ENCODE measurements at places on chromosomes 13 and 19.

- DNase-seq: no peak
Observed at GRCh38 chr13:46168341-46168740, 13.6 kb downstream of the LCP1 start.

DNA sequence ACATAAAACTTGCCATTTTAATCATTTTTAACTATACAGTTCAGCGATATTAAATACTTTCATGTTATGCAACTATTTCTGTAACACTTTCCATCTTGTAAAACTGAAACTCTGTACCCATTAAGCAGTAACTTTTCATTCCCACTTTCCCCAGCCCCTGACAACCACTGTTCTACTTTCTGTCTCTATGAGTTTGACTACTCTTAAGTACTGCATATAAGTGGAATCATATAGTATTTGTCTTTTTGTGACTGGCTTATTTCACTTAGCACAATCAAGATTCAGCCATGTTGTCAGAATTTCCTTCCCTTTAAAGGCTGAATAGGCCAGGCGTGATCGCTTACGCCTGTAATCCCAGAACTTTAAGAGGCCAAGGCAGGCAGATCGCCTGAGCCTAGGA lies 56.2 kb downstream of the ARHGAP35 start:
- no peak for DNase-seq

GRCh38 chr19:51090471-51090870 lies 7.8 kb upstream of the KLK14 start:
- DNase-seq: no peak

DNA sequence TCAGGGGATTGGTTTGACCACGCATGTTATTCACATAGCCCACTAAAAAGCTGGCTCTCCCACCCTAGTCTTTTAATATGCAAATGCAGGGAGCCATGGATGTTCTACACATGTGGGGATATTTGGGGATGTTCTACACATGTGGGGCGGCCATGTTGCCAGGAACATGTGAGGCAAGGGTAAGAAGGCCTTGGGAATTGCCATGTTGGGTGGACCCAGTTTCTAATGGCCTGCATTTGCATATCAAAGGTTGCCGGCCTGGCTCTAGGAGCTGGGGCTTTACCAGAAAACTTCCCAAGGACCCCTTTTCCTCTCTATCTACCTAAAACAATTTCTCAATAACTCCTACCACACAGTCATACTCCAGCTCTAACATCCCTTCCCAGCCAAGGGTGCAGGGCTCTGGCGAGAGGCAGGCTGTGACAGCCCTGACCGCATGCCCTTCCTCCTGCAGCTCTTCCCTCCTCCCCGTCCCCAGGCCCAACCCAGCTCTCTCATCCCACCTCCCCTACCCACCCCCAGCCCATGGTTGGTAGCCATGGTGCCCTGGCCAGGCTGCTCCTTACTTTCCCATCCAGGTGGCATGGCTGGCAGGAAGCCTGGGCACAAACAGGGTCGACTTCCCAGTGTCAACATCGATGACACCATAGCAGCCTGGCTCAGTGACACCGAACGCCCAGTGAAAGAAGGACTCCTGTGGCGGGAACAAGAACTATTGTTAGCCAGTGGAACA lies 11.0 kb downstream of the PEPD start:
- no peak for DNase-seq

GRCh38 chr13:80547885-80548825 lies 207.2 kb upstream of the SPRY2 start:
- no peak for DNase-seq

- DNase-seq: no peak
Observed at GRCh38 chr13:79295906-79296706, 109.9 kb downstream of the RBM26 start.

GRCh38 chr19:50728084-50728737 lies 5.0 kb downstream of the CLEC11A start:
- DNase-seq: peak; percentile 67

GRCh38 chr13:96948127-96948526 lies 46.1 kb downstream of the OXGR1 start:
- no peak for DNase-seq

- no peak for DNase-seq
Observed at GRCh38 chr19:14150041-14150769, 13.8 kb upstream of the ASF1B start.

- DNase-seq: no peak
Observed at GRCh38 chr19:12882589-12882988, 1.3 kb upstream of the DNASE2 start.

- DNase-seq: peak; percentile 44
Observed at GRCh38 chr19:16594131-16594586, 21.9 kb upstream of the SLC35E1 start.

DNA sequence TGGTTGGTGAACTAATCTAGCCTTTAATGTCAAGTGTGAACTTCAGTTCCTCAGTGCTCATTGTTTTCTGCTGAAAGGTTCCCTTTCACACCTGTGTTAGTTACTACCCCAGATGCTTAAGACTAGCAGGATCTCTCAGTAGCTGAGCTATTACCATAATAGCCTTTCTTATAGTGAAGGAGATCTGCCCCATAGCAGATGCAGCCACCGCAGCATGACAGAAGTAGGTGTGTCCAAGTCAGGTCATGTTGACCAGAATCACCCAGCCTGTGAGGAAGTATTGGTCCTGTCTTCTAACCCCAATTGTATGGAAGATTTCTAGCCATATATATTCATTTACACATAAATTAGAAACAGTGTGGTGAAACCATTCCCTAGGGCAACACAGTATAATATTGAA lies 37.3 kb downstream of the ZAR1L start:
- no peak for DNase-seq

GRCh38 chr13:22161871-22162270 lies 491.0 kb downstream of the FGF9 start:
- DNase-seq: no peak

DNA sequence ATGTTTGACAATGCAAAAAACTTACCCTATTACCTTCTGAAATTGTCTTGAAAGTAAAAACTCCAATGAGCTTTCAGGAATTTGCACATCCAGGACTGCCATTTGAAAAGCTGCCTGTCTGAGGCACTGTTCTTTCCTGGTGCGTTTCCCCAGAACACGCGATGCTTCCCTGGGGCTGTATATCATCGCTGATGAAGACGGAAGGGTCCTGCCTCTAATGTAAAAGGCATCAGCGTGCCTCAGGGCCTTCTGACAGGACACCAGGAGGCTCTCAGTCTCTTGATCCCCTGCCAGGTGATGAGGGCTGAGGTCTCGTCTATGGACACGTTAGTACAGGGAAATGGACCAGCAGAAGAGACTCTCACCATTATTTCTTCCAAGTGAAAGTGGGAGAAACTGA lies 296.8 kb downstream of the EFNB2 start:
- DNase-seq: no peak

DNA sequence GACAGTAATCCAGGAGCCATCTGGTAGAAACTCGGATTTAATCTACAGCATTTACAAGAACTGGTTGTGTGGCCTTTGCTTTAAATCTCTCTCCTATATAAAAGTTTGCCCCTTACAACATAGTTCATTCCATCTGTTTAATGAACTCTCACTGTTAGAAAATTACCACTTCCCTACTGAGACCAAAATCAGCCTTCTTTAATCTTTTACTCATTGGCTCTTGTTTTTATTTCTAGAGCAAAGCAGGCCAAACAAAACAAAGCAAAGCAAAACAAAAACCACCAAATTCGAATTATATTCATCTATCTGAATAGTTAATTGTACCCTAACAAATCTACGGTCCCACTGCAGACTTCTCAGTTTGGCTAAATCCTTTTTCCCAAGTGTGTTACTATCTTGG lies 127.0 kb downstream of the UGGT2 start:
- DNase-seq: no peak

- DNase-seq: peak; percentile 38
Observed at GRCh38 chr13:110874508-110874960, 40.3 kb downstream of the ANKRD10 start.

- no peak for DNase-seq
Observed at GRCh38 chr13:92461831-92462230, 764.8 kb upstream of the GPC6 start.

DNA sequence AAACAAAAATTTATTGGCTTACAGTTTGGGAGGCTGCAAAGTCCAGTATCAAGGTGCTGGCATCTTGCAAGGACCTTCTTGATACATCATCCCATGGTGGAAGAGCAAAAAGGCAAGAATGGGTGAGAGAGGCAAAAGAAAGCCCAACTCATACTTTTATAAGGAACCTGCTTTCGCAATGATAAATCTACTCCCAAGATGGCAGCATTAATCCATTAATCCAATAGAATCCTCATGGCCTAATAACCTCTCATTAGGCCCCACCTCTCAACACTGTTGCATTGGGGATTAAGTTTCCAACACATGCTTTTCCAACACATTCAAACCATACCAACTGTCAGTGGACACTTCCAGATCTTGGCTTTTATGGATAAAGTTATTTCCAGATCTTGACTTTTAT lies 48.7 kb upstream of the ZNF507 start:
- no peak for DNase-seq

DNA sequence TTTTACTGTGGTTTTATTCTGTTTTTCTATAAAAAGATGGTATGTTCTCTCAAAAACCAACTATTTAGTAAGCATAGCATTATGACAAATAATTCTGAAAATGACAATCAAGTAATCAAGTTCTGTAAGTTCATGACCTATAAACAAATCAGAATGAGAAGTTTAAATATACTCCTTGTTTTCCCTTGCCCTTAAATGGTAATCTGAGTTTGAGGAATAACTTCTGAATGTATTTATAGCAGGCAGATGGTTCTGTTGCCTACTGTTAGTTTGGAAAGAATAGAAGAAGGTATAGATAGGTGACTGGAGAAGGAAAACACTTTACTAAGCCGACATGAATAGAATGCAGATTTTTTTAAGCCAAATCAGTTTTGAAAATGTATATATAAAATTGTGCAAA lies 63.9 kb downstream of the POSTN start:
- no peak for DNase-seq

GRCh38 chr13:73792796-73793195 lies 341.4 kb downstream of the KLF12 start:
- no peak for DNase-seq

GRCh38 chr13:100443278-100443997 lies 145.2 kb downstream of the GGACT start:
- DNase-seq: no peak

- DNase-seq: no peak
Observed at GRCh38 chr13:99193152-99193551, 7.5 kb upstream of the UBAC2 start.

DNA sequence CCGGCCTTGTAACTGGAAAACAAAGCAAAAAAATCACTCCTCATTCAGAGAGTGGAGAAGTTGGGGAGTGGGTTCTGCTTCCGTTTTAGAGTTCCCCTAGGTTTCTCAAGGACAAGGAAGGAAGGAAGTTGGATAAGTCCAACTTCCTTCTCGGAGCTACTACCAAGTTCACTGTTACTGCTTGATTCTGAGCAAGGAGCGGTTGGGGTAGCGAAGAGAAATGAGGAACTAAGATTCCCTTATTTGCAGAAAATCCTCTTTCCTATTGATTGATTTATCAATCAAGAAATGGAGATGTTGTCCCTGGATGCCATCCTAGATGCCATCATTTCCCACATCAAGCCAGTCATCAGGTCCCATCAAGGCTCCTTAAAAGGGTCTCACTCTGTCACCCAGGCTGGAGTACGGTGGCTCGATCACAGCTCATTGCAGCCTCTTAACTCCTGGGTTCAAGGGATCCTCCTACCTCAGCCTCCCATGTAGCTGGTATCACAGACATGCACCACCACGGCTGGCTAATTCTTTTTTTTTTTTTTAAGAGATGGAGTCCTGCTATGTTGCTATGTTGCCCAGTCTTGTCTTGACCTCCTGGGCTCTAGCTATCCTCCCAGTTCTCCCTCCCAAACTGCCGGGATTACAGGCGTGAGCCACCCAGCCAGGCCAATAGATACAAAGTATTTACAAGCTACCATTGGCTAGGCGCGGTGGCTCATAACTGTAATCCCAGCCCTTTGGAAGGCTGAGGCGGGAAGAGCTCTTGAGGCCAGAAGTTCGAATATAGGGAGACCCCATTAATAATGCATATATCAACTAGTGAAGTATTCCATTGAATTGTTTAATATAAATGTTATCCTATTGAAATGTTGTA lies 809 bp upstream of the B9D2 start:
- no peak for DNase-seq

GRCh38 chr13:30697177-30697953 lies 38.0 kb upstream of the ALOX5AP start:
- no peak for DNase-seq

DNA sequence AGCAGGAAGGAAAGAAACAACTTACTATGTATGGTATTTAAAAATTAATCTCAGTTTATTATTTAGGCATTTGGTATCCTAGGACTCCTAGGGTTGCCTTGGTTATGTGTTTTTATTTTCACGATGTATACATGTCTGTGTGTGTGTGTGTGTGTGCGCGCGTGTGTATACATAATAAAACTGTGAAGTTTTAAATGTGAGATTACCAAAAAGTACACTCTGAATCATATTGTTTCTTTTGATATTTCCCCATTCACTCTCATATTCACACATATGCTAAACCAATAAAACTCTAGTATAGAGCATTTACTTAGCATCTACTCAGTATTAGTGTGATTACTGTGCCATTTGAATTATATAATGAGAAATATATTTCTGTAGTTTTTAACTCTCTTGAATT lies 30.8 kb upstream of the NDFIP2 start:
- no peak for DNase-seq
